Activated CD8-positive, alpha-beta T cell treated with anti-CD3 and anti-CD28 coated beads for 36 hours (primary cell): ENCODE measurements at places on chromosomes 3 and 15. TPM values are rescaled to one million over a fixed set of nuclear protein-coding genes. Genes with fewer than 3 reads are reported as not detected.

The CSTA gene
- total RNA-seq = not detected

The DLL4 gene
- not detected for total RNA-seq

GRCh38 chr15:80404761-80405553, 775 bp downstream of the ARNT2 start:
- H3K36me3 ChIP-seq = no peaks in the 10 kb centered on the region
- H3K27ac ChIP-seq = no peak overlapping the region
- peak overlapping the region; percentile 12 for H3K4me3 ChIP-seq
- H3K27me3 ChIP-seq = peaks cover 62% of the 10 kb centered on the region
- H3K4me1 ChIP-seq = peaks cover 6% of the 10 kb centered on the region

GRCh38 chr3:72494626-72495025, 353.6 kb downstream of the SHQ1 start:
- H3K4me1 ChIP-seq = no peaks in the 10 kb centered on the region
- DNase-seq = no peak
- no peak overlapping the region for H3K4me3 ChIP-seq

DNA sequence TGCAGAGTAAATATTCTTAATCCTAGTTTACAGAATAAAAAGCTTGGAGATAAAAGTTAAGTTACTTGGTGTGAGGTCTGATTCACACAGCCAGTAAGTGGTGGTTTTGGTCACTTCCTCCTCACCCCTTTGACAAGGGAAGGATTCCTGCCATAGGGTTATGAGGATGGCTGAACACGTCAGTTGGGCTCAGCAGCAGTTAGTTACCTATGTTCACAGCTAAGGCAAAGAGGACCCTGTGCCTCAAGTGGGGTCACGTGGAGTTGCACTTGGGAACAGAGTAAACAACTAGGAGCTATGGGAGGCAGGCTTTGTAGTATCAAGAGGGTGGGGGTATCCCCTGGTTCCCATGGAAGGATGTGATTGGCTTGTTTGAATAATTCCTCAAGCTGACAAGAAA, 232.2 kb downstream of the UBE2E2 start:
- H3K27ac ChIP-seq = no peak overlapping the region
- no peak for DNase-seq
- H3K4me3 ChIP-seq = no peak overlapping the region
- H3K36me3 ChIP-seq = no peaks in the 10 kb centered on the region
- H3K4me1 ChIP-seq = peaks cover 34% of the 10 kb centered on the region

GRCh38 chr3:99918715-99919114, 101.1 kb downstream of the CMSS1 start:
- DNase-seq = no peak
- no peaks in the 10 kb centered on the region for H3K27me3 ChIP-seq
- H3K4me1 ChIP-seq = peaks cover 12% of the 10 kb centered on the region
- no peak overlapping the region for H3K4me3 ChIP-seq
- H3K36me3 ChIP-seq = peaks cover 14% of the 10 kb centered on the region

DNA sequence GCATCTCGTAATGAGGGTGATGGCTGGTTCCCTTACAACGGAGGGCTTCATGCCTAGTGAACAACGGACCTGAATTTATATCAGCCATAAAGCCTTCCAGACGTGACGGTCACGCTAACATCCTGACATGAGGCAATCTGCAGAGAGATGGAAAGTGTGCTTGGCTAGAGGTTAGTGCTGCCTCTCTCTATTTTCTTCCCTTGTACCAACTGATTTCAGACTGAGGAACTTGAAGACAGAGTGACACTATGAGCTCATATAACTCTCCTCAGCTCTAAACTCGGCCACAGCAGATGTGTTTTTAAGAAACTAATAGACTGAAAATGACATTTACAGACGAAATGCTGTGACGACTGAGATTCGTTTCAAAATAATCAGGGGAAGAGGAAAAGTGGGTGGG, 122.4 kb downstream of the XXYLT1 start:
- H3K4me3 ChIP-seq = peak overlapping the region; percentile 67
- no peak overlapping the region for H3K27ac ChIP-seq
- peak; percentile 9 for DNase-seq
- H3K4me1 ChIP-seq = peaks cover 43% of the 10 kb centered on the region

- DNase-seq = no peak
- H3K27ac ChIP-seq = no peak overlapping the region
- H3K4me1 ChIP-seq = no peaks in the 10 kb centered on the region
- H3K4me3 ChIP-seq = no peak overlapping the region
Observed at GRCh38 chr3:157379525-157380140, 57.0 kb upstream of the PTX3 start.

DNA sequence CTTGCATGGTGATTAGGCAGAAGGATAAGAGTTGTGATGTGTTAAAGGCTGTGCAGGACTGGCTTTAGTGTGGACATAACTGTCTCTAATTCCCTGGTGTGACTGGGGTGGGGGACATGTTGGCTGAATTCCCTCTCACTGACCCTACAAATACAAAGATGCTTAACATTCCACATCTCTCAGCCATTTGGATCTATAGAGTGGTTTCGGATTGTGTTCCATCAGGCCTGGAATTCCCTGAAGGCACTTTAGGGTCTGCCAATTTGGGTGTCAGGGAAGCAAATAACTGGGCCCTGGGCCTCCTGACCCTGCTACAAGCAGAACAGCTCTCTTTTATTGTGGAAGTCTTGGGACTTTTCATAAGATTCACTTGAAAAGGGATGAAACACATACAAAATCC, 56.2 kb downstream of the ARHGEF26 start:
- H3K27ac ChIP-seq = no peak overlapping the region
- no peaks in the 10 kb centered on the region for H3K36me3 ChIP-seq
- no peak for DNase-seq
- H3K27me3 ChIP-seq = peaks cover 3% of the 10 kb centered on the region
- H3K4me3 ChIP-seq = no peak overlapping the region
